Adrenal gland (tissue), 19 donors: ENCODE measurements at places on chromosomes 6 and 20. TPM values are rescaled to one million over a fixed set of nuclear protein-coding genes. Genes with fewer than 3 reads are reported as not detected.

GRCh38 chr6:122400462-122401089 lies 1.1 kb downstream of the HSF2 start:
- peak overlapping the region; percentile 87 for H3K4me3 ChIP-seq
- H3K27me3 ChIP-seq = no peaks in the 10 kb centered on the region
- DNase-seq = no peak
- H3K36me3 ChIP-seq = no peaks in the 10 kb centered on the region
- H3K27ac ChIP-seq = no peak overlapping the region

- no peaks in the 10 kb centered on the region for H3K27me3 ChIP-seq
- peak overlapping the region; percentile 97 for H3K27ac ChIP-seq
- DNase-seq = no peak
- H3K4me3 ChIP-seq = no peak overlapping the region
Observed at GRCh38 chr6:142926177-142926493, 18.8 kb downstream of the HIVEP2 start.

IGF2R gene
- 17.1 TPM for polyA plus RNA-seq

GRCh38 chr6:105968603-105969333 lies 117.4 kb upstream of the PRDM1 start:
- H3K4me3 ChIP-seq = no peak overlapping the region
- H3K27me3 ChIP-seq = no peaks in the 10 kb centered on the region
- no peaks in the 10 kb centered on the region for H3K4me1 ChIP-seq
- no peak overlapping the region for H3K27ac ChIP-seq
- no peak for DNase-seq
- no peaks in the 10 kb centered on the region for H3K36me3 ChIP-seq

GRCh38 chr6:20708367-20709124 lies 174.3 kb downstream of the CDKAL1 start:
- H3K4me3 ChIP-seq = no peak overlapping the region
- H3K27me3 ChIP-seq = no peaks in the 10 kb centered on the region
- DNase-seq = no peak
- H3K4me1 ChIP-seq = no peaks in the 10 kb centered on the region
- no peak overlapping the region for H3K27ac ChIP-seq

ERVFRD-1 gene
- 1.7 TPM for polyA plus RNA-seq

RNF114 gene
- polyA plus RNA-seq = 26.9 TPM

DNA sequence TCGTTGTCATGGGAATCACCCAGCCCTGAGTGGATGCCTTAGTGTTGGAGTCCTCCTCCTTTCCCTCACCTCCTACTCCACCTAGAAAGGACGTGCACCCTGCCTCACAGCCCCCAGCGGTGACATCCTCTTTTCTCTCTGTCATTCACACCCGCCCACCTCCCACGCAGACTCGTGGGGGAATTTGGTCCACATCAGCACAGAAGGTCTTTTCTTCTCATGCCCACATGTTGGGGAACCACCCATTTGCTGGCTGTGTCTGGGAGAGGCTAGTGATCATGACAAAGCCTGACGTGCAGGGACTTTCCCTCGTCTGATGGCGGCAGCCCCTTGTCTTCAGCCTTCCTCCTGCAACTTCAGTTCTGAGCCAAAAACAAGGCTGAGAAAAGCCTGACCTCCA lies 96.0 kb upstream of the CNKSR3 start:
- H3K4me1 ChIP-seq = no peaks in the 10 kb centered on the region
- H3K27ac ChIP-seq = no peak overlapping the region
- no peak for DNase-seq
- H3K27me3 ChIP-seq = no peaks in the 10 kb centered on the region

DNA sequence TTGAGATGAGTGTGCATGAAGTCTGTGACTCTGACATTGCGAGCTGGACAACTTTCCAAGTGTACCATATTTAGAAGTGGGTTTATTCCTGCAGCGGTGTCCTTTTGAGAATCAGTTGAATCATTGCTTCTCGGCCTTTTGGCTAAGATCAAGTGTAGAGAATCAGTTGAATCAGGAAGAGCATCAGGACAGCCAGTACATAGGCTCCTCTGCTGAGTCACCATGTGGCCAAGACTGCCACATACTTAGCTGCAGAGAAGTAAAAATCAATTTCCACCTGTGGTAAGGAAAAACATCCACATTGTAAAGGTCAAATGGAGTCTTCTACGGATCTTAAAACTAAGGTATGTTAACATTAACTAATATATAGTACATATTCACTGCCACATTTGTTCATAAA lies 428.4 kb upstream of the MARCKS start:
- DNase-seq = no peak
- H3K4me1 ChIP-seq = peaks cover 12% of the 10 kb centered on the region
- H3K36me3 ChIP-seq = no peaks in the 10 kb centered on the region
- no peak overlapping the region for H3K4me3 ChIP-seq
- H3K27me3 ChIP-seq = no peaks in the 10 kb centered on the region
- H3K27ac ChIP-seq = no peak overlapping the region

GRCh38 chr20:433300-433975 lies 25.3 kb downstream of the RBCK1 start:
- H3K27me3 ChIP-seq = no peaks in the 10 kb centered on the region
- H3K4me3 ChIP-seq = no peak overlapping the region
- DNase-seq = peak; percentile 55
- no peak overlapping the region for H3K27ac ChIP-seq
- H3K36me3 ChIP-seq = peaks cover 71% of the 10 kb centered on the region
- no peaks in the 10 kb centered on the region for H3K4me1 ChIP-seq

GRCh38 chr20:9617940-9618339 lies 103.5 kb downstream of the LAMP5 start:
- H3K36me3 ChIP-seq = no peaks in the 10 kb centered on the region
- no peaks in the 10 kb centered on the region for H3K27me3 ChIP-seq
- no peak overlapping the region for H3K4me3 ChIP-seq
